WTC11 (cell line): ENCODE measurements at places on chromosomes 11 and 22.

DNA sequence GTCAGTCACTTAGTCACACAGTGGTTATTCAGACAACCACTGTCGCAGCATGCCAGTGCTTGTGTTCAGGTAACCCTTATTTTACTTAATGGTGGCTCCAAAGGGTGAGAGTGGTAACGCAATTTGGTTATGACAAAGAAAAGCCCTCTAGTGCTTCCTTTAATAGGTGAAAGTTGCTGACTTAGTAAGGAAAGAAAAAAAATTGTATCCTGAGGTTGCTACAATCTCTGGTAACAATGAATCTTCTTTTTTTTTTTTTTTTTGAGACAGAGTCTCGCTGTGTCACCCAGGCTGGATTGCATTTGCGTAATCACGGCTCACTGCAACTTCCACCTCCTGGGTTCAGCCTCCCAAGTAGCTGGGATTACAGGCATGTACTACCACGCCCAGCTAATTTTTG, 64.5 kb downstream of the C11orf91 start:
- DNase-seq = no peak

DNA sequence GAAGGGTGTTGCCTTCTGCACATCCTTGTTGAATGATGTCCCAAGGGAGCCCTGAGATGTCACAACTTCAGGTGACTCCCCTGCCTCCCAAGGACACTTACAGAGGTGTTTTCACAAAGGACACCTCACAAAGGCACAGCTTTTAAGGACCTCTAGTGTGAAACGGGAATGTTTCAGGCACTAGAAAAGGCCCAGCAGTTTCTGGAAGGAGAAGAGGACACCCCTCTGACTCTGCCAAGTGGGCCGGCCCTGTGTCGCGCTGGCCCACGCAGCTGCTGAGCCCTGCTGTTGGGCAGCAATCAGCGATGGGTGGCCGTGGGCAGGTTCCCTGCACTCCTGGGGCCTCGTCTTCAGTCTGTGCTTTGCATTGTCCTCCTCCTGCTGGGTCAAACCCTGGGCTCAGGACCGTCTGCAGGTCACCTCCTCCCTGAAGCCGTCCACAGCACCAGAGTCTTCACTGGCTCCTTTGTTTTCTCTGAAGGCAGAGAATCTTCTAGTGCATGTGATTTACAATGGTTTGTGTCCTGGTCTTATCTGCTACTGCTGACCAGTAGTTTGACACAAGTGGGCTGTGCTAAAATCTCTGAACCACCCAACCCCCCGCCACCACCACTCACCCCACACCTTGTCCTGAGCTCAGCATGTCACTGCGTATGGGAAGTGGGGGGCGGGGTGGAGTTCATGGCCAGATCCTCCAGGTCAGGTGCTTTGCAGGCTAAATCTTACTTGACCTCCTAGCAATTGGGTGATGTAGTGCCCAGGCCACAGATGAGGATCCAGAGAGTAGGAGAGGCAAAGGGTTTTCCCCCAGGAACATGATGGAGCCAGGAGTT, 3.2 kb downstream of the LINC01488 start:
- DNase-seq = no peak

DNA sequence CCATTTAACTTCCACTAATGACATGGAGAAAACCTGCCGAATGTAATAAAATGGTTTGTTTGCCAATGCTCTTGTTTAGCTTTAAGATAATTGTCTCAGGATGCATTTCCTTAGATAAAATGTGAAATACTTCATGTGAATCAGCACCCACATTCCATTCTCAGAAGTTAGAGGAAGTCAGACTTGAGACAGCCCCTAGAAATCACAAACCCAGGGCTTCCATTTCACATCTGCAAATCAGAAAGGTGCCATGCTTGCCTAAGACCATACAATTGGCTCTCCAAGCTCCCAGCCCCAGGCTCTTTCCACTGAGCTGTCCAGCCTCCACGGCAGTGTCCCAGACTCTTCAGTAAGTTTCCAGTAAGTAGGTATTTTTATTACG, 35.6 kb upstream of the ADORA2A start:
- DNase-seq = no peak

DNA sequence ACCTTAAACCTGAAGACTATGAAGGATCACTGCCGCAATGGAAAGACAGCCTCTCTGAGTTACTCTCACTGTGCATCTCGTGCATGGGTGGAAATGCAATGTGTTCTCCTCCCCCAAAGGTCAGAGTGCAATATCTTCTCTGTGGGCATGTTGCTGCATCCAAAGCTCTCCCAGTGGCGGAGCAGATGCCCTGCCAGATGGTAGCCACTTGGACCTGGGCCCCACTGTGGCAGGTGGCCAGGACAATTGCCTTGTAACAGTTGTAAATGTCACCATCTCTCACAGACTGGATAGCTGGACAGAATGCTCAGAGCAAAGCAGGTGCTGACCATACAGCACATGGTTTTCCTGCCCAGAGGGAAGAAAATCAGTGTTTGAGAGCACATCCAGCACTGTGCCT, 542.0 kb downstream of the FAM181B start:
- no peak for DNase-seq

DNA sequence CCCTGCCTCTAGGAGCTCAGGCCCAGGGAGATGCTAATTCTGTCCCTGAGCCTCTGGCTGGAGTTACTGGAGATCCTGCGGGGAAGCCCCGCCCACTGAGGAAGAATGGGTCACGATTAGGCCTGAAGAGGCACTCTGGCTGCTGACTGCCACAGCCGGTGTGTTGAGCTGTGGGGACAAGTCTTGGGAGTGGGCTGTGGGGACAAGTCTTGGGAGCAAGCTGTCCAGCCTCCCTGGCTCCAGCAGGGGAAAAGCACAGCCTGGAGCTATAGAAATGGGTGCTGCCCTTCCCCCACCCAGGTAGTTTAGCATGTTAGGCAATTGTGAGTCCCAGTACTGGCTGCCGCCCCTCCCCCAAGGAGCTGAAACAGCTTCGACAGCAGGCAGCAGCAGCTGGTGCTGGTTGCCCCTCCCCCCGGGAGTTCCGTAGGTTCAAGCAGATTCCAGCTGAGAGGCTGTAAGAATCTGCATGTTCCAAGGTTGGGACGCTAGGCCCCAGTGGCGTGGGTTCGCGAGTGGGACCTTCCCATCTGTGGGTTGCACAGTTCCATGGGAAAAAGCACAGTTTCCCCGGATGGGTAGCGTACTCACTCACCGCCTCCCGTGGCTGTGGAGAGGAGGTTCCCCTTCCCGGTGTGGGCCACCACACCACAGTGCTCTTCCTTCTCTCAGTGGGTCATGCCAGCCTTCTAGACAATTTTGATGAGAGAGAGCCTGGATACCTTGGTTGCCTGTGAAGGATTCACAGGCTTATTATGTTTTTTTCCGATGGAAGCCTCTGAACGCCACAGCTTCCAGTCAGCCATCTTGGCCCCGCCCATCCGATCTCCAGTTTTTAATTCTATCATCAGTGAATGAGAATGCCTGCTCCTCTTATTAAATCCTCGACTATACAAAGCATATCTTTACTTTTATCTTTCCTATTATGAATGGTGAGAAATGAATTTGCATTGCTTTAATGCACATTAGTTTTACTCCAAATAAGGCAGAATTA, 61.5 kb downstream of the MSANTD4 start:
- peak; percentile 86 for DNase-seq

DNA sequence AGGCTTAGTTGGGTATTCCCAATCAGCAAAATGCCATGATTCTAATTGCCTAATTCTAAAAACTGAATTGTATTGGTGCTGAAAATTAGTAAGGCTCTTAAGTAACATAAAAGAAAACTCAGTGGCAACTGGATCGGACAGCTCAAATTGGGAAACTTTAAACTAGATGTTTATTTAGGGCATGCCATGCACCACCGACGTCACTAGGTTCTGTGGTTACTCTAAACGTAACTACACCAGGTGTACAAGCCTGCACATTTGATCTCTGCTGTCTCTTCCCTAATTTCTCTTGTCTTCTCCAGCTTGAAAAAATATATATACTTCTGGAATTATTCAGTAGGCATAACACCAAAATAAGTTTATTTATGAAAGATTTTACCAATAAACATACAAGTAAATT, 378.2 kb downstream of the DCDC1 start:
- DNase-seq = no peak

DNA sequence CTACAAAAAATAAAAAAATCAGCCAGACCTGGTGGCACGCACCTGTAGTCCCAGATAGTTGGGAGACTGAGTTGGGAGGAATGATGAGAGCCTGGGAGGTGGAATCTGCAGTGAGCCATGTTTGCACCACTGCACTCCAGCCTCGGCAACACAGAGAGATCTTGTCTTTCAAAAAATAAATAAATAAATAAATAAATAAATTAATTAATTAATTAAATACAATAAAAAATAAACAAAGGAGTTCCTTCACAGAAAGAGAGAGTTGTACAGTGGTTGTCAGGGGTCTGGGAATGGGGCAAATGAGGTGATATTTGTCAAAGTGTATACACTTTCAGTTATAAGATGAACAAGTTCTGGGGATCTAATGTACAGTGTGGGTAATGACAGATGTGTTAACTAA, 49.8 kb upstream of the GAB2 start:
- DNase-seq = no peak

- DNase-seq = no peak
Measured at GRCh38 chr11:3916962-3917361, 61.5 kb downstream of the STIM1 start.

GRCh38 chr11:16012125-16012751, 344.1 kb downstream of the SOX6 start:
- DNase-seq = no peak

DNA sequence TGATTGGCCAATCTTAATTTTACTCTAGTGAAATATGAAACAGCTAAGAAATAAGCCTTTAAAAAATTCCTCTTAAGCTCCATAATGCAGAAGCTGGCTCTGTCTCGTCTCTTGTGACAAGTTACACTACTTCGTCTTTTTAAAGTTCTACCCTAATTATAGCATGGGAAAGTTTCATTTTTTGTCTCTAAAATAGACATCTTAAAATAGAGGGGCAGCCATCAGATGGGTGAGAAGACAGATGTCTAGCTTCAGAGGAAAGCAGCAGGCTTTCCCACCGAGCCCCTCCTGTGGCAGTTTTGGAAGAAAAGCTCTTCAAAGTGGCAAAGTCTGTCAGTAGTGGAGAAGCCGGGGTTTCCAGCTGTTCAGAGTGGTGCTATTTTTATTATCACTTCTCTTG, 39.5 kb downstream of the XRRA1 start:
- no peak for DNase-seq

DNA sequence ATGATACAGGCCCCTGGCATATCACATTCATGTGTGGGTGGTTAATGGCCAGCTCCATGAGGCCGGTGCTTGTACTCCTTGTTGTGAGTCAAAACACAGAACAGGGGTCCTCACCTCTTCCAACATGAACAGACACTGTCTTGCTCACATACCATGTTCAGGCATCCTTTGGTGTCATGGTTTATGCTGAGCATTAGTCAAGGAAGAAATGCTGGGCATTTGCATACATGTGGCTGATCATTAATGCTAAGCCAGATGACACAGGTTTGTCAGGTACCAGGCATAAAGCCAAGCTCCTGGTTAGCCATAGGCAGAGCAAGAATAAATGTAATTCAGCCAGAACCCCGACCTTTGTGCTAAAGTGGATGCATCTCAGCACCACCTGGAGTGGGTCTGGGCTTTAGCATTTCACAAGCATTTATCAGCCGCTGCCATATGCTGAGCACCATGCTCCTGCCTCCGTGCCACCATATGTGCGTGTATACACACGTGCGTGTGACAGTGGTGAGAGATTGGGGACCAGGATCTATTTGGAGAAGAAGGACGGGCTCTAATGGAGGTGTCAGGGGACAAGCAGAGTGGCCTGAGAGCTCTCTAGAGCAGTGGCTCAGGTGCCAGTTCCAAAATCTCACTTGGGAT, 55.0 kb downstream of the MICAL2 start:
- DNase-seq = no peak

- DNase-seq = no peak
Measured at GRCh38 chr11:40140560-40140959, 1318.9 kb downstream of the LRRC4C start.
